ENCODE measurements at places on chromosomes 6 and 20. TPM values are rescaled to one million over a fixed set of nuclear protein-coding genes. Genes with fewer than 3 reads are reported as not detected.

Gene SNHG17
- total RNA-seq = 191 TPM

Gene IMPG1
- total RNA-seq = not detected

Gene RIMS1
- not detected for total RNA-seq

Gene BPI
- not detected for total RNA-seq

Gene SSTR4
- 0.17 TPM for total RNA-seq

Gene KHDRBS2
- total RNA-seq = not detected

Gene ZNF334
- not detected for total RNA-seq

Gene CDH4
- 6.2 TPM for total RNA-seq

Gene GTSF1L
- total RNA-seq = not detected

Gene IL17A
- not detected for total RNA-seq

Gene SH3BGRL2
- 0.40 TPM for total RNA-seq

Gene CRIP3
- total RNA-seq = not detected

Gene NKAPL
- not detected for total RNA-seq

Gene ZNF831
- not detected for total RNA-seq

Gene TSPYL4
- 3.6 TPM for total RNA-seq

Gene SDHAF4
- total RNA-seq = 3.9 TPM

Gene EYS
- not detected for total RNA-seq

Gene EPHA7
- 0.04 TPM for total RNA-seq

Gene TMEM242
- total RNA-seq = 6.6 TPM

All from A549 treated with ZK216348 at 1 μM for 4 hours (cell line).